Muscle of back (tissue), 13 donors: ENCODE measurements at places on chromosomes 12 and 14.

GRCh38 chr12:102806110-102806509, 110.9 kb downstream of the PAH start:
- DNase-seq: no peak

- DNase-seq: no peak
Measured at GRCh38 chr14:81437244-81437643, 37.1 kb upstream of the STON2 start.

GRCh38 chr14:37697489-37698121, 102.2 kb downstream of the TTC6 start:
- peak; percentile 33 for DNase-seq

DNA sequence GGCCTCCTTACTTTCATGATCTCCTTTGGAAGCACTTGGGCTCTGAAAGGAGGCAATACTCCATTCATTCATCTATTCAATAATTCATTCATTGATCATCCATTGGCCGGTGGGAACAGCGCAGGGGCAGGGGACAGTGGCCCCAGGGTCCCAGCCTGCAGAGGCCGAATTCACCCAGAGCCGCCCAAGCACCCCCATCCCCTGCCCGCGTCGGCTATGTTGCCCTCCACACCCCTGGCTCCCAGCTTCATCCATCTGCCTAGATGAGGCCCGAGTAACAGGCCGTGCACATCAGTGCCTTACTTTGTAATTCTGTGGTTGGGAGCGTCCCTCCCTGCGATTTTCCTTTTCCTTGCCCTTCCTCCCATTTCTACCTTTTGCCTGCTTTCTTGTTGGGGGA, 3.2 kb downstream of the AMN start:
- DNase-seq: no peak

DNA sequence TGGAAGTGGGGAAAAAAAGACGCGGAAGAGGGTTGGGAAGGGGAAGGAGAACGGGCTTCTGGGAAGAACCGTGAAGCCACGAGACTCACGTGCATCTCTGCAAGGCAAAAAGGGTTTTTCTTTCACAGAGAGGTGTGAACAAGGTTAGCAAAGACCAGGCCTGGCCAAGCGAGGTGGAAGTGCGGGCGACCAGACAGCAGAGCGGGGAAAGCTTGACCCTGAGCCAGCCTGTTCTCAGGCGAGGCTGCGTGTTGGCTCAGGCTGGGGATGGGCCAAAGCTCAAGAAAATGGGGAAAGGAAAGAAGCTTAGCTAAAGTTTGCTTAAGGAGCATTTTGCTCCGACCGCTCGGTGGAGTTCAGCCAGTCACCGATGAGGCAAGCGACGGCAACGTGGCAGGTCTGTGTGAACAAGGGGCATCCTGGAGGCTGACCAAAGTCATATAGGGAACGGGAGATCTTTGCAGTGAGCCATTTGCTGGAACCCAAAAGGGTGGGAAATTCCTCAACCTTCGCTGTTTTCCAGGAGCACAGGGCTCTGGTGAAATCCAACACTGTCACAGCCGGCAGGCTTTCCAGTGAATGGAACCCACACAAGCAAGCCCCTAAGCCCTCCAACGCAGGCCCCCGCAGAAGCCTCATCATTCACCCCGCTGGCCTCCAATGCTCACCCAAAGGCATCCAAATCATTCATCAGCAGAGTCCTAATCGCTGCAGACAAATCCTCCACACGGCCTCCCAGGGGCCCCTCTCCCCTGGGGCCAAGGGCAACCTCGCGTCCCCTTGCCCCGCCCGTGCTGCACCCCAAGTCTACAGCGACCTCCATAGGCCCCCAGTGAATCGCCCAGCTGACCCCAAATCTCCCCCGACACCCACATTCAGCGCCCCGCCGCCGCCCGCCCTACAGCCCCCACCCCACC, 754 bp downstream of the ZNF605 start:
- DNase-seq: peak; percentile 74

DNA sequence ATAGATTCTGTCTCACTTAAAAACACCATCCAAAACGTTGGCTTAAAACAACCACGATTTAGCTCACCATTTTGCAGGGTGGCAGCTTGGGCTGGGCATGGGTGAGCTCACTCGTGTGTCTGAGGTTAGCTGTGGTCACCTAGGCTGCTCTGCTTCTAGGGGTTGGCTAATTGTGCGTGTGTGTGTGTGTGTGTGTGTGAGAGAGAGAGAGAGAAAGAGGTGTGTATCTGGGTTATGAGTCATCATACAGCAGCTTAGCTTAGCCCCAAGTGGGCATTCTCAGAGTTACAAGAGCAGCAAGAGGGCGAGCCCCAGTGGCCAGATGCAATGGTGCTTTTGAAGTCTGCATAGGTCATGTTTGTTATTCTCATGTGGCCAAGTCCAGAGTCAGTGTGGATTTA, 6.0 kb downstream of the FBXW8 start:
- no peak for DNase-seq

DNA sequence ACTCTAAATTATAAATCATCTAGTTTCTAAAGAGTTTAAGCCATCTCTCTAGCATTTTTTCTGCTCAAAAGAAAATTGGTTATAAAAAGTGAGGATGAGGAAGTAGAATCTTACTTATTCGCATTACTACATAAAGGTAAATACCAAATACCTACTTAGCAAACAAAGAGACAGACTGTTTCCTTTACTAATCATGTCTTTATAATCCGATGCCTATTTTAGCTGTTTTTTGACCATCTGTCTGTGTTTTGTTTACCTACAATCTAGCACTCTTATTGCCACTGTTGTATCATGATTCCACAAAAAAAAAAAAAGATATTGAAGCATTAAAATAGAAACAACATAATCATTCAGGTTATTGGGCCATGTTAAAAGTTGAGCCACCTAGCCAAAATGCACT, 396.2 kb downstream of the PAWR start:
- no peak for DNase-seq

DNA sequence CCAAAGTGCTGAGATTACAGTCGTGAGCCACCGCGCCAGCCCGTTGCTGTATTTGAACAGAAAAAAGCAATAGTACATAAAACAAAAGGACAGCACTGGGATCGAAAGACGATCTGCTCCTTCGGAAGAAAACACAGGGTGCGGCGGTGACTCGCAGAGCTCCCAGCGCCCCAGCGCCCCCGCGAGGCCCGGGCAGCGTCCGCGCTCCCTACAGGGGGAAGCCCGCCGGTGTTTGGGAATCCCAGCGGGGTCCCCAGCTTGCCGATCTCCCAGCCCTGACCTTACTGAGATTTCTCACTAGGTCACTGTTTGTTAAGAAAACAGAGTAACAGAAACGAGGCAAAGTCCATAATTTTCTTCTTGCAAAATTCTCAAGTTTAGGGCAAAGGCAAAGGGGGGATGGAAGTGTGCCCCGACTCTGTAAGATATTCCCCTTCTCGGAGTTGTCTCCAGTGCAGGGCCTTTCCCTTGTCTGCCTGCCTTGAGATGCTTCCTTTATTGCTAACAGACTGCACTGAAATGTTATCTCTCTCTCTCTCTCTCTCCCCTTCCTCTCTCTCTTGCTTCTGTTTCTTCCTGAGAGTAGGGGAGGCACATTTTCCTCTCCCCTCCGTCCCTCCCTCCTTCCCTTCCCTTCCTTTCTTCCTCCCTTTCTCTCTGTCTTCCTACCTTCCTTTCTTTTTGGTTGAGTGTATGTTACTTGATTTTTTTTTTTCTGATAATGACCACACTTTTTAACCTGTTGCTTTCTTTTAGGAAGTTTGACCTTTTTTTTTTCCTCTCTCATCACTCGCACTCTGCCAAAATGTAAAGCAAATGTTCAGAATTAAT, 91.9 kb downstream of the TMEM30B start:
- peak; percentile 86 for DNase-seq

DNA sequence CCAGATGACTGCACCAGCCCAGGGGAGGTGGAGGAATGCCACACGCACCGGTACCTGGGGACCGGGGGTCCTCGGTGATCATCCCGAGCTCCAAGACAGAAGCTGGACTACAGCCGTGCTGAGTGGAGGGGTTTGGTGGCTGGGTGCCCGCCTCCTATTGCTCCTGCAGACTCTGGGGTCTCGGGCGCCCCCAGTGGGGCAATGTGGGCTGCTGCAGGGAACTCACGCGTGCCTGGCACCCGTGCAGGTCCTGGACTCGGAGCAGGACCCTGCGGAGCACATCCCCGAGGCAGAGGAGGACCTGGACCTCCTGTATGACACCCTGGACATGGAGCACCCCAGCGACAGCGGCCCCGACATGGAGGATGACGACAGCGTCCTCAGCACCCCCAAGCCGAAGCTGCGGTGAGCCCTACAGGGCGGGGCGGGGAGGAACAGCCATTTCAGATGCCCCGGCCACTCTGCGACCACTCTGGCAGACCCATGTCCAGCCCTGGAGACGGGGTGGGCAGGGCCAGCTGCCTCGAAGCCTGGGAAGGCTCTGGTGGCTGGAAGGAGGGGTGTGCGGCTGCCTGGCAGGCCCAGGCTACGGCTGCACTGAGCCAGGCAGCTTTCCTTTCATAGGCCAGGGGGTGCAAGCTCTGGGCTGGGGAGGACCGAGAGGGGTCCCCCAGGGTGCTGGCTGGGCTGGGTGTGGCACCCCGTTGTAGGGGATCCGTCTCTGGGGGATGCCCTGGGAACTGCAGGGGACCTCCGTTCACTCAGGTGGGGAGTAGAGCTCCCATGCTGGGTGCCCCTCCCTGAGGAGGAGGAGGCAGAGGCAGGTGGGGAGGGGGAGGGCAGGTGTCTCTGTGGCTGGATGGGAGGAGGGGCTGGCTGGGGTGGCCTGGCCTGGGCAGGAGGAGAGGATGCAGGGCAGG, 21.6 kb upstream of the TEX22 start:
- no peak for DNase-seq

GRCh38 chr14:34628681-34629135, 1.2 kb downstream of the SNX6 start:
- DNase-seq: no peak

DNA sequence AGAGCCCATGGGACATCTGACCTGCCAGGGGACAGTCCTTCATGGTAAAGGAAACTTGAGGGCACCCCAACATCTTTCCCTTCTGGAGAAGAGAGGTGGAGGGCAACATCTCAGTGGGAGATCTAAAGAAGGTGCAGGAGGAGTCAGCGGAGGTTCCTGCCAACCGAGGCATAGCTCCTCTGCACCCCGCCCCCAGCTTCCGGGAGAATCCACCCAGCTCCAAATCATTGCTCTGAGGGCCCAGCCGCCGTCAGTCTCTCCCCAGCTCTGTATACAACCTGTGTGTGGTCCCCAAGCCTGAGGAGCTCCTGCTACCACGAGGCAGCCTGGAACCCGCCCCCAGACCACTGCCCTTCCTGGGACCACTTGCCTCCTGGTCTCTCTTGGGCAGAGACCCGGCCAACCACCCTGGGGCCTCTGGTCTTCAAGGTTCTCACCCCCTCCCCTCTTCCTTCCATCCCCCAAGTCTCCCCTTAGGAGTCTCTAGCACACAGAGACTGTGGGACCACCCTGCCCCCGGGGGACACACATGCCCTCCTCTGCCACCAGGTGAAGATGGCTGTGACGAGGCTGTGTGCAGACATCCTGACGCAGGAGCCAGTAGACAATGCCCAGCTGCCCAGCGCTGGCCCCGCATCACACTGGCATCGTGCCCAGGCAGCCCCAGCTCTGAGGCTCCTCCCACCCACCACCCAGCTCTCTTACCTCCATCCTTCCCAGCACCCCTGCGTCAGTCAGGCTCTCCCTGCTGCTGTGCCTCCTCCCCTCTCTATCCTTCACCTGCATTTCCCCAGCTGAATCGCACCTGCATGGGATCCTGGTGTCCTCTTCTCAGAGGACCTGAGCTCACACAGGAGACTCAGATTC, 13.0 kb upstream of the NUDT14 start:
- DNase-seq: no peak

GRCh38 chr12:442235-442884, 17.4 kb upstream of the B4GALNT3 start:
- peak; percentile 45 for DNase-seq

GRCh38 chr12:85782711-85783110, 53.5 kb downstream of the RASSF9 start:
- DNase-seq: no peak

DNA sequence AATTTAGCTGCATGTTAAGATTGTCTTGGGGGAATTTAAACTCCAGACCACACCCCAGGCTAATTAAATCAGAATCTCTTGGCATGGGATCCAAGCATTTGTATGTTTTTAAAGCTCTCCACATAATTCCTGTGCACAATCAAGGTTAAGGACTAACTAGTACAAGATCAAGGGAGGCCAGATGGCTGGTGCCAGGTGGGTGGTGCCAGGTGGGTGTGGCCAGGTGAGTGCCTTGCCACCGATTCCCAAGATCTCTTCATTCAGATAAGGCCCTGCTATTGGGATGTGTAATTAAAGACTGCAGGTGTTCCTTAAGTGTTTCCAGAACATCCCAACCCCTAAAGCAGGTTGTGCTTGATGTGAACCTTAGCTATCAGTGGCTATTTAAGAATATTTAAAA, 75.1 kb downstream of the NRXN3 start:
- DNase-seq: no peak

GRCh38 chr14:64419003-64419402, 30.9 kb downstream of the MTHFD1 start:
- no peak for DNase-seq

- DNase-seq: no peak
Measured at GRCh38 chr14:59352961-59353360, 112.2 kb downstream of the GPR135 start.

DNA sequence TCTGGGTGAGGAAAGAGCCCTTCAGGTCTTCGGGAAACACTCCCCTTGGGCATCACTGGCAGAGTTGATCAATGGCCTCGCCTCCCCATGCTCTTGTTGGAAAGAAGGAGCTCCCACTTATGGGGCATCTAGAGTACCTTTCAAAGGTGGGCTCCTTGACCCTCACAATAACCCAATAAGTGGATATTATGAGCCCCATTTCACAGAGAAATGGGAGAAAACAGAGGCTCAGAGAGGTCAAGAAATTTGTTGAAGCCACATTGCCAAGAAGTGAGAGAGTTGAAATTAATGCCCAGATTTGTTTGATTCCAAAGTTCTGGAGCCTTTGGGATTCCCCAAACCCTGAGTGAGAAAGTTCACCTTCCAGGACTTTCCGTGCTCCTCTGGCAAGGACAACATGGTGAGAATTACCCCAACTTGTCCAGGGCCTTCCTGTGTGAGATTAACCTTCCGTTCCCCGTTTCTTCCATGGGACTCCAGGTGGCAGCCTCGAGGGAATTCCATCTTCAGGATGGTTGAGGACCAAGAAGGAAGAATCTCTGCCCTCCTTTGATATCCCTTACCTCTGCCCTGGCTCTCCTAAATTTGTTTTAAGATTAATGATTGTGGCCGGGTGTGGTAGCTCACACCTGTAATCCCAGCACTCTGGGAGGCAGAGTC, 7.5 kb upstream of the CHD4 start:
- no peak for DNase-seq

GRCh38 chr14:49206828-49207227, 379.4 kb downstream of the RPS29 start:
- peak; percentile 36 for DNase-seq
